HFFc6 (cell line): ENCODE measurements at places on chromosomes 1 and 21. TPM values are rescaled to one million over a fixed set of nuclear protein-coding genes. Genes with fewer than 3 reads are reported as not detected.

GRCh38 chr1:64841330-64842065 lies 96.6 kb downstream of the RAVER2 start:
- no peak for DNase-seq

Gene CELA2B
- total RNA-seq = not detected in 3 replicates

GRCh38 chr1:228319352-228320088 lies 87.1 kb downstream of the TRIM11 start:
- DNase-seq = no peak

Gene FNDC10
- 1.6 and 4.0 TPM in 2 replicates for total RNA-seq

Gene BATF3
- 0.86 and 1.3 TPM in 2 replicates for total RNA-seq

Gene SMCP
- not detected in 3 replicates for total RNA-seq

DNA sequence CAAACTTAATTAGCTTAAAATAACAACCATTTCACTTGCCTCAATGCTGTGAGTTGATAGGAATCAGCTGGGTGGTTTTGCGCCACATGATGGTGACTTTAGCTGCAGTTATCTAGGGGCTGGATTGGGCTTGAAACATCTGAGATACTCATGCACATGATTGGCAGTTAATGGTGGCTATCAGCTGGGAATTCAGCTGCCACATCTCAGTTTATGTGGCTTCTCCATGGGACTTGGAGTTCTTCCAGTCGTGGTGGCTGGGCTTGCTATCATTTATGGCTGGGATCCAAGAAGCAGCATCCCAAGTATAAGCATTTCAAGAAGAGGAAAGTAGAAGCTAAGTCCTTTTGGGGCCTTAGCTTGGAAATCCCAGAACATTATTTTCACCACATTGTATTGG lies 36.4 kb downstream of the PDC start:
- no peak for DNase-seq

Gene MX1
- total RNA-seq = 0.78 to 1.4 TPM (median 0.81 TPM) in 3 replicates

DNA sequence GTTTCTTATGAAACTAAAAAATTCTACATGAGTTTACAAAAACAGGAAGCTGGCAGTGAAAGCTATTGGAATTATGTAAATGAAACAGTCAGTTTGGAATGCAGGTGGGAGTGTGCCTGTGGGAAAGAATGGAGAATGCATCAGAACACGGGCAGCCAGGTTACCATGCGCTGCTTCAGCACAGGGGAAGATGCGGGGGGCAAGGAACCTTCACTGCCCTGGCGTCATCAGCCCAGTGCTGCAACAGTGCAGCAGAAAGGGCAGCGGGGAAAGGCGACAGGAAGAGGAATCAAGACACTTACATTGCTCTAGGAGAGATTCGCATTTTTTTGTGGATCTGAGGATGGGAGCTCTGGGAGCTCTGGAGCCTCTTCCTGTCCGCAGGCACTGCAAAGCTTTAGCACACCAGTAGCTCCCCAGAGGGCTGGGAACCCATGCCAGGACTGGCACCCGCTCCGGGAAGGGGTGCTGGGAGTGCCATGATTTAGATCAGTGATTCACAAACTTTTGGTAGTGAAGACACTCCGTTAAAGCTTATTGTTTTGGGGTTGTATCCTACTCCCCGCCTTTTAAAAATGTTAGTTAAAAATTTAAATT lies 64.1 kb upstream of the WDR26 start:
- DNase-seq = peak; percentile 57

- no peak for DNase-seq
These were observed 34.2 kb downstream of the IGFN1 start for GRCh38 chr1:201224666-201225370.

DNA sequence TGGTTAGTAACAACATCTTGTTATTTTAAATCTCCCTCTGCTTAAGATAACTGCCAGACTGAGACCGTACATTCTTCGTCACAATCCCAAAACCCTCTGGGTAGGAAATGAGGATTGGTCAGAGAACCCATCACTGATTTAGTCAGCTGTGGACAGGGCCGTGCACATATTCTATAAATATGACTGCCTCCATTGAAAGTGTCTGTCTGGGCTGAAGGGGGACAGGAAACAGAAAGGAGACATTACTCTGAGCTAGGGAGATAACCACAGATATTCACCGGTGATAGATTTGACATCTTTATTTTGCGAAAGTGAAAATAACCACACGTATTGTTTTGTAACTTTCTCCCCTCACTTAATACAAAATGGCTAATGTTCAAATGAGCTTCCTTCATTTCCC lies 36.9 kb upstream of the ST6GALNAC5 start:
- DNase-seq = no peak
